ENCODE measurements at places on chromosomes 1 and 21. TPM values are rescaled to one million over a fixed set of nuclear protein-coding genes. Genes with fewer than 3 reads are reported as not detected.

- no peaks in the 10 kb centered on the region for H3K36me3 ChIP-seq
- H3K27me3 ChIP-seq = no peaks in the 10 kb centered on the region
- DNase-seq = peak; percentile 61
- H3K27ac ChIP-seq = no peak overlapping the region
- H3K4me1 ChIP-seq = no peaks in the 10 kb centered on the region
- no peak overlapping the region for H3K4me3 ChIP-seq
Observed at GRCh38 chr1:192668409-192668983, 32.5 kb downstream of the RGS13 start.

- peaks cover 2% of the 10 kb centered on the region for H3K36me3 ChIP-seq
- peak; percentile 82 for DNase-seq
- H3K27ac ChIP-seq = no peak overlapping the region
- H3K4me1 ChIP-seq = peaks cover 38% of the 10 kb centered on the region
- no peak overlapping the region for H3K4me3 ChIP-seq
- H3K27me3 ChIP-seq = no peaks in the 10 kb centered on the region
Observed at GRCh38 chr21:41751611-41752011, 15.2 kb downstream of the RIPK4 start.

- H3K4me3 ChIP-seq = no peak overlapping the region
- H3K36me3 ChIP-seq = no peaks in the 10 kb centered on the region
- H3K27me3 ChIP-seq = peaks cover 40% of the 10 kb centered on the region
Observed at GRCh38 chr1:159187647-159188374, 16.4 kb downstream of the CADM3 start.

DNA sequence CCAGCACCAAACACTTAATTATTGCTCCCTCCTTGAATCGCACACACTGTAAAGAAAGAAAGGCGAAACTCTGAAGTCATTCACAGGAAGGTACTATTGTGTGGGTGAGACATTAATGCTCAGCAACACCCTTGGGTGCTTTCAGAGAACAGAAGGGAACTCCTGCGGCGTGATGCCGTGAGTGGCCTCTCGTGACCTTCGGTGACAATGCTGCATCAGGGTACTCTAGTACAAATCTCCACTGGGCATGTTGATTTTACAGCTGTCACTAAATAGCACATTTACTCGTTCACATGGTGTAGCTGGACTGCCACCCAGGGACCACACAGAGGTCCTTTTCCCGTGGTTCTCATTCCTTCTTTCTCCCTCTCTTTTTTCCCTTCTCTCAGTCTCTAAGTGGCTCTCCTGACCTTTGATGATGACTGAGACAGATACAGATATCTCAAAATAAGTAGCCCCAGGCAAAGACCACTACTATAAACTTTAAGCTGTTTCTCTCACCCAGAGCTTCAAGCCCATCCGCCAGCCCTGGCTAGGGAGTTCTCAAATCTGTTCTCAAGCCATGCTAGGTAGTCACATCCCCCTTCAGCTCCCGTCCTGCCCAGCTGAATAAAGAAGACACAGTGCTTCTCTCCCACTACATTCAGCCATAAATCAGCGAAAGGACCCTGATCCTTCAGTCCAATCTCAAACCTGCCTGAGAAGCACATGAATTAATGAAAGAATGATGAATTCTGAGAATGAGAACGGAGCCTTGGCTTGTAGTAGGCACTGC, 223.4 kb upstream of the FMN2 start:
- DNase-seq = no peak
- no peaks in the 10 kb centered on the region for H3K27me3 ChIP-seq
- no peak overlapping the region for H3K4me3 ChIP-seq
- H3K4me1 ChIP-seq = no peaks in the 10 kb centered on the region
- H3K27ac ChIP-seq = no peak overlapping the region
- no peaks in the 10 kb centered on the region for H3K36me3 ChIP-seq

GRCh38 chr1:154151311-154151710, 3.6 kb downstream of the NUP210L start:
- H3K27me3 ChIP-seq = no peaks in the 10 kb centered on the region
- DNase-seq = no peak
- no peak overlapping the region for H3K4me3 ChIP-seq
- H3K36me3 ChIP-seq = no peaks in the 10 kb centered on the region
- H3K4me1 ChIP-seq = no peaks in the 10 kb centered on the region

- no peaks in the 10 kb centered on the region for H3K27me3 ChIP-seq
- H3K4me1 ChIP-seq = no peaks in the 10 kb centered on the region
- DNase-seq = no peak
- no peak overlapping the region for H3K27ac ChIP-seq
- H3K36me3 ChIP-seq = no peaks in the 10 kb centered on the region
- no peak overlapping the region for H3K4me3 ChIP-seq
Observed at GRCh38 chr1:214700437-214700836, 97.4 kb downstream of the CENPF start.

DNA sequence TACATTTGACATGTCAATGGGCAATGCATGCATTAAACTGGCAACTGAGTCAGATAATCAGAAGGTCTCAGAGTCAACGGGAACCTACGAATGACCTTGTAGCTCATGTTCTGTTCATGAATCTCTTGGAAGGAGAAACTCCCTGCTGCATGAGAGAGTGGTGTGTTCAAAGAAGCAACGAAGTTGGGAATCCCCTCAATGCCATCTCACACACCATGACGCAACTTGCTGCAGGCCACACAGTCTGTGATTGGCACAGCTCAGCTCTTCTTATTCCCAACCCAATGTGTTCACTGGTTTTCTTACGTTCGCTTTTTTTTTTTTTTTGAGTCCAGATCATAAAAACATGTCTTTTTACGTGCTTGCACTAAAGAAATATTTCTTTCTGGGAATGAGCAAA, 53.5 kb upstream of the PRDM2 start:
- no peaks in the 10 kb centered on the region for H3K4me1 ChIP-seq
- H3K27ac ChIP-seq = no peak overlapping the region
- DNase-seq = no peak
- no peak overlapping the region for H3K4me3 ChIP-seq
- no peaks in the 10 kb centered on the region for H3K27me3 ChIP-seq
- no peaks in the 10 kb centered on the region for H3K36me3 ChIP-seq

GRCh38 chr1:5803851-5804250, 188.4 kb downstream of the NPHP4 start:
- no peaks in the 10 kb centered on the region for H3K36me3 ChIP-seq
- H3K27ac ChIP-seq = no peak overlapping the region
- H3K4me1 ChIP-seq = no peaks in the 10 kb centered on the region

GRCh38 chr1:59150577-59151386, 146.1 kb upstream of the FGGY start:
- no peak overlapping the region for H3K4me3 ChIP-seq
- peaks cover 6% of the 10 kb centered on the region for H3K4me1 ChIP-seq
- no peaks in the 10 kb centered on the region for H3K27me3 ChIP-seq
- H3K36me3 ChIP-seq = no peaks in the 10 kb centered on the region

DNA sequence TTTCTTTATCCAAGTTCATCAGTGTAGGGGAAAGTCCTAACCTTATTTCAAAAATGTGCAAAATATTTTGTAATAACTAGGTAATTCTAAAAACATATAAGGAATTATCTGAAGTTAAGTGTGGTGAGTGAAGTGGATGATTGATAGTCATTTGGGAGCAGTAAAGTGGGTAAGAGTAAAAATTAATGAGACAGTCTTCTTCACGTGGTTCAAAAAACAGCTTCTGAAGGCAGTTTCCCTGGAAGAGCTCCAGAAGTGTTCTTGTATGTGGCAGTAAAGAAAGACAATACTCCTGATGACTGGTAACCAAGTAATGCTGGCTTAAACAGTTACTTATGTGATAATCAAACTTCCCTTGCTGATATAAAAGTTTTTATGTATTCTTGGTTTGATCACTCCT, 50.3 kb downstream of the LEPR start:
- peaks cover 2% of the 10 kb centered on the region for H3K4me1 ChIP-seq
- H3K27me3 ChIP-seq = no peaks in the 10 kb centered on the region
- H3K27ac ChIP-seq = no peak overlapping the region

DNA sequence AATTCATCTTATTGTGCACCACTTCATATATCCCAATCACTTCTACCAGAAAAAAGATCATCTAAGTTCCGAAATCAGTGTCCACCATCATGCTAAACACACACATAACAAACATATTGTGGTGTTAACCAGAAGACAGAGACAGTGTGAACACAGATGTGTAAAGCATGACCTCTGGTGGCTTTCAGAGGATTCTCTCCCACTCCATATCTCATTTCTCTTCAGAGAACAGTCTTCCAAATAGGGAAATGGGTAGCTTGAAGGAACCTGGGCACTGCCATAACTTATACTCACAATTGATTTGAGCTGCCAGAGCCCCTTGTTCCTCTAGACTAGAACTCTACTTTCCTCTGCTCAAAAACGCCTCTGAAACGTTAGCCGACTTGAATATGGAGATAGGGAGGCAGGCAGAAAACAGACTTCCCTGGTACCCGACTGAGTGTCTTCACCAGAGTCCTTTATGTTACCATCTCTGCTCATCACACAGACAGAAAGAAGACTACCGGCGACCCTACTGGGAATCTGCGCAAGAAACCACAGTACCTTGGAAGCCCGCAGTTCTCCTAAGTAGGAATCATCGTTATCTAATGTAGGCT, 1.8 kb upstream of the ELAPOR1 start:
- no peak overlapping the region for H3K27ac ChIP-seq
- DNase-seq = peak; percentile 36
- H3K4me1 ChIP-seq = peaks cover 17% of the 10 kb centered on the region
- H3K27me3 ChIP-seq = peaks cover 15% of the 10 kb centered on the region
- no peaks in the 10 kb centered on the region for H3K36me3 ChIP-seq

GRCh38 chr1:210089855-210090254, 142.7 kb upstream of the SERTAD4 start:
- H3K27ac ChIP-seq = no peak overlapping the region
- H3K4me3 ChIP-seq = no peak overlapping the region
- no peak for DNase-seq
- H3K36me3 ChIP-seq = no peaks in the 10 kb centered on the region

GRCh38 chr1:159700312-159700711, 14.1 kb downstream of the CRP start:
- no peak for DNase-seq
- no peak overlapping the region for H3K4me3 ChIP-seq
- H3K27me3 ChIP-seq = no peaks in the 10 kb centered on the region
- no peaks in the 10 kb centered on the region for H3K36me3 ChIP-seq
- no peaks in the 10 kb centered on the region for H3K4me1 ChIP-seq

DNA sequence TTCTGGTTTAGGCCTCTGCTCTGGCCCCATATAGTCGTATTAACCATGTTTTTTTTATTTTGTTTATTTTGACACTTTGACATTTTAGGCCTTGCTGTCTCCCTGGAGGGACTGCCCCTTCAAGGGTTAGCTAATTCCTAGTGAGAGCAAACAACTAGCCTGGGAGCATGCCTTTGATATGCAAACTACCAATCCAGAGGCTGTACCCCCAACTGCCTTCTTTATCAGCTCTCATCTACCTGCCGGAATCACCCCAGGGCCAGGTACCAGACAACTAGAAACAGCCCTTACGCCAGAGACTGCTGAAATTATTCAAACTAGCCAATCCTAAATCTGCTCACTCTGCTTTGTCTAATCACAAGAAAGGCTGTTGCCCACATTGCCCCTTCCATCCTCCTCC, 13.0 kb upstream of the ST6GALNAC5 start:
- H3K36me3 ChIP-seq = no peaks in the 10 kb centered on the region
- no peaks in the 10 kb centered on the region for H3K4me1 ChIP-seq
- no peak overlapping the region for H3K27ac ChIP-seq

DNA sequence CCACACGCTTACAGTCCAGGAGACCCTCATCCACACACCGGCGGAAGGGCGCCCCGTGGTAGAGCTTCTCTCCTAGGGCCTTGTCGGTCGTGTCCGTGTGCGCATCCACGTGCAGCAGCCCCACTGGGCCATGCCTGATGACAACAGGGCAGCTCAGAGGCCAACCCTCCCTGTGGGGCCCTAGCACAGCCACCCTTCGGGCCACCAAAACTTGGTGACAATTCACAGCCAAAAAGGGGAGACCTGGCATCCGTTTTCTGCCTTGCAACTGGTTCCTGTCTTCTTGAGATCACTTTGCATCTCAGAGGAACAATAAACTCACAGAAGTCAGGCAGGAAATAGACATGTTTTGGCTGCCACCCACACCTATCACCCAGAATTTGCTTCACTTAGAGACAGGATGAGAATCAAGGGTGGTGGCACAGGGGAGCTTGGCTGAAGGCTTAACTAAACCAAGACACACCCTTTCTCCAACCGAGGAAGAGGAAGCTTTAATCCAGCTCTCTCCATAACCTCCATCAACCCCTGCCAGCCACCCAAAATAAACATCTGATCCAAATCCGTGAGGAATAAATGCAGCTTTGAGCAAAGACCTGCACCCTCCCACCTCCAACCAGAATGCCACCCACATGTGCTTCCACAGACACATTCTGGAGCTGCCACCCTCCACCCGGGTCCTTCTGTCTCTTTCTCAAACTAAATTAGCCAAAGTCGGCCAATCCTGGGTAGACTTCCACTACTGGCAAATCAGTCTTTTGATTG, 5.7 kb downstream of the AGMAT start:
- no peak overlapping the region for H3K4me3 ChIP-seq
- DNase-seq = no peak
- H3K27ac ChIP-seq = no peak overlapping the region
- H3K4me1 ChIP-seq = no peaks in the 10 kb centered on the region
- no peaks in the 10 kb centered on the region for H3K27me3 ChIP-seq

DNA sequence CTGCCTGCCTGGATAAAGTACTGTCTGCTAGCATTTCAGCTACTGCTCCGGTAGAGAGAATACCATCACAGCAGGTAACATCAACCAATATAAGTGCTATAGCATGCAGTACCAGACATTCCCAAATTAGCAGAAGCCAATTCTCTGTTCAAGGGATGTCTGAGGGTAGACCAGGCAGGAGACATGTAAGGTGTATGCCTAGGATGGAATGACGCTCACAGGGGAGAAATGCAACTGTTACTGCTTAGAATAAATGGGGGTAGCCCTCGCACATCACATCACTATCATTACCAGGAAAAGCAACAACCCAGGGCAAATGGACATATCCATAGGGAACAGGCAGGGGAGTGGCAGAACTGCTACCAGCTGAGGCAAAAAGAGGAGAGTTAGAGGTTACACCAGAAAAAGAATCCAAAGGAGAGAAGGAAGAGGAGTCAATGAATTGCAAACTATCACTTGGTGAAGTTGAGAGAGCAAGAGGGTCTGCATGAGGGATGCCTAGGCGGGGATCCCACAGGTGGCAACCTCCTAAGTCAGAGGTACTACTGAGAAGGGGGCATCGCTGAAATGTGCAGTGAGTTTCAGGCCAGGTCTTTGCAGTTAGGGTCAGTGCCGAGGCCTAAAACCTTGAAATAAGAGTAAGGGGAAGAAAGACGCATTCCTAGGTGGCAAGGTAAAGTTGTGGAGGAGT, 1.1 kb downstream of the UBE2Q1 start:
- H3K4me3 ChIP-seq = peak overlapping the region; percentile 66
- no peak overlapping the region for H3K27ac ChIP-seq
- no peaks in the 10 kb centered on the region for H3K27me3 ChIP-seq
- DNase-seq = peak; percentile 20
- peaks cover 26% of the 10 kb centered on the region for H3K36me3 ChIP-seq
- peaks cover 10% of the 10 kb centered on the region for H3K4me1 ChIP-seq

- no peaks in the 10 kb centered on the region for H3K36me3 ChIP-seq
- DNase-seq = no peak
- H3K27me3 ChIP-seq = no peaks in the 10 kb centered on the region
- H3K4me3 ChIP-seq = peak overlapping the region; percentile 81
Observed at GRCh38 chr1:226108935-226109828, 46.7 kb downstream of the H3-3A start.

GRCh38 chr1:182644886-182645285, 39.5 kb downstream of the RGS8 start:
- no peaks in the 10 kb centered on the region for H3K4me1 ChIP-seq
- H3K36me3 ChIP-seq = no peaks in the 10 kb centered on the region
- no peaks in the 10 kb centered on the region for H3K27me3 ChIP-seq
- H3K4me3 ChIP-seq = no peak overlapping the region
- DNase-seq = no peak

Gene SPATA17
- 2.2 TPM for polyA plus RNA-seq

Gene WNT3A
- polyA plus RNA-seq = not detected

Gene SIKE1
- polyA plus RNA-seq = 17.9 TPM

Gene ACTL8
- polyA plus RNA-seq = not detected

Gene MAEL
- not detected for polyA plus RNA-seq

Gene NHLH1
- 0.21 TPM for polyA plus RNA-seq

Gene GCSAML
- 0.18 TPM for polyA plus RNA-seq

Gene BEND5
- polyA plus RNA-seq = 2.7 TPM

All from small intestine (tissue), 16 donors.